ENCODE measurements at places on chromosomes 2 and 18. TPM values are rescaled to one million over a fixed set of nuclear protein-coding genes. Genes with fewer than 3 reads are reported as not detected.

DNA sequence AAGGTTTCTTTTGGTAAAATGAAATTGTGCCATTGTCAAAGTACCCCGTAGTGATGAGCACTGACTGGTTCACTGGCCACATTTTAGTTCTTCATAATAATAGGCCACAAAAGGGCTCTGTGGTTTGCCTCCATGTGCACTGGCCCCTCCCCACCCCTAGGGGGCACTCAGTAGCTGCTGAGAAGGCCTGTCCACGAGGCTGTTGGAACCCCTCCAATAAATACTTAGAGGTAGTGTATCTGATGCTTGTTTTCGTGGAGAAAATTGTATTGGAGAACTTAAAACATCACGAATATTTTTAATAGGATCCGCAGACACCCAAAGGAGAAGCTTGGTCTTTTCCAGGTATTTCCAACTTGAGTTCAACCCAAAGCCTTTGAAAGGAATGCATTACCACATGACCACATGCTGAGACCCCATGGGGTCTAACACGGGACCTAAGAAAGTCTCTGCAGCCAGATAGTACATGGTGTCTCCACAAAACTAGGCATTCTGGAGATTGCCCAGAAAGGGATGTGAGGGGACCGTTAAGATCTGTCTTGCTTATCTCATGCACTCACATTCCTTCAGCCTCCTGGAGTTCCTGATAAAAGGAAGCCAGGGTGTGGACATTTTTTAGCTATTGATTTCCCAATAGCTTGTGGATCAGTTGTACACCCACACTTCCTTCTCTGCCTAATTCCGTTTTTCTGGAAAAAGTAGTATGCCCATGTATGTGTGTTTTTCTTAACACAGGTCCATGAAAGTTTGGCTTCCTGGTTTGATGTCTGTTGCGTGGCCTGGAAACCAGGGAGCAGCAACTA, 28.5 kb upstream of the NOSTRIN start:
- peak; percentile 73 for DNase-seq

- DNase-seq: no peak
Observed at GRCh38 chr2:186687807-186688211, 6.1 kb upstream of the FAM171B start.

DNA sequence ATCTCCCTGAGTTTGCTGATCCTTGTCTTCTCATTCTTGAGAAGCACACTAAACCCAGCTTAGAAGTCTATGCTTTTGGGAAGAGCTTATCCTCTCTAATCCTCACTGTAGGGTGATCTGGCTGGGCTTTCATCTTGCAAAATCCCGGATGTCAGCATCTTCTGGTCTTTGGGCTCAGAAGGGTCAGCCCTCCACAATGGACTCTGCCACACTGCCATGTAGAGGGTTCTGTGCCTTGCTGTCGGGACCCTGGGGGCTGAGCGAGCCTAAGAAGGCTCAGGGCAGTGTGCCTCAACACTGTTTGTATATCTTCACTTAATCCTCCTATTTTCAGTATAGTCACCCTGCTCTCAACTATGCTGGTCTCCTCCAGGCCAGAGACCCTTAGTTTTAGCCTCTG, 102.3 kb downstream of the TGIF1 start:
- no peak for DNase-seq

DNA sequence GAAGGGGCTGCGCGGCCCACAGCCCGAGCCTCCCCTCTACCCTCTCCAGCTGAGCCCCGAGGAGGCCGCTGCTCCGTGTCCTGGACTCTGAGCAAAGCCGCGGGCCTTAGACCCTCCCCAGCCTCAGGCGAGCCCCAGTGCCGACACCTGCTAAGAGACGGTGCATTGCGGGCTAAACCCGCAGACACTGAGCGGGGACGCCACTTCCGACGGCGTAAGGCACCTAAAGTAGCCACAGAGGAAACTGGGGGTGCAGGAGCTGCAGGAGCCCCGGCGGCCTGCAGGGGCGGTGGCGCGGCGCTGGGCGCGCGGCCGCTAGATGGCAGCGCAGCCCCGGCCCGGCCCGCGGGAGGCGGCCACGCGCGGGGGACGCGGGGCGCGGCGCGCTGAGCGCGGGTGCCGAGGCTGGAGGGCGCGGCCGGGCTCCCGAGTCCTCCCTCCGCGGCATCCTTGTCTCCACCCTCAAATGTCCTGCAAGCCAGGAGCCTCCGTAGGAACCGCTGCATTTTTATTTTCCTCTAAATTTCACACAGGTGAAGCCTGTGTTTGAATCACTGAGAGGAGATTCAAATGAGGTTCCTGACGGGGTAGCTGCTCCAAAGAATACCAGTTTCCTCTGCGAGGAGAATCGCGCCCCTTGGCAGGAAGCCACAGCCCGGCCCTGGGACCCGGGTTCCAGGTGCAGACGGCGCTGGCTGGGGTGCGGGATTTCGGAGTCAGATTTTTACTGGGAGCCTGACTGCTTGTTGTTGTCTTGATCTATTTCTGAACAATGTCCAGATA, 650.5 kb downstream of the GALR1 start:
- peak; percentile 84 for DNase-seq

- no peak for DNase-seq
Observed at GRCh38 chr2:128779301-128780095, 460.8 kb upstream of the HS6ST1 start.

DNA sequence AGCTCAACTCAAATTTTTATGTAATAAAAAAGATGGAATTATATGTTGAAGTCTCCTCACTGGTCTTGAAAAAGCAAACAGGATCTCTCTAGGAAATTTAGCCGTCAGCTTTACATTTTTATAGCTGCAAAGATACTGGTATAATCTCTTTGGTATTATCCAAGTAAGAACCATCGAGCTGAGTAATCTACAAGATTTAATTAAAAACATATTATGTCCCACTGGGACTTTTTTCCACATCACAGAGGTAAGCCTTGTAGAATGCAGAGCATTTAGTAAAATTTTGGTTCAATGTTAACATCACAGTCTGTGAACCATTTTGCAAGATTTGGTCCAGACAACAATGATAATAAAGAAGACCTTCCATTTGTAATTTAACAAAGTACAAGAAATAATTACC, 162.6 kb upstream of the SLC39A10 start:
- DNase-seq: no peak

GRCh38 chr2:203071148-203071547, 56.5 kb downstream of the NBEAL1 start:
- DNase-seq: no peak

DNA sequence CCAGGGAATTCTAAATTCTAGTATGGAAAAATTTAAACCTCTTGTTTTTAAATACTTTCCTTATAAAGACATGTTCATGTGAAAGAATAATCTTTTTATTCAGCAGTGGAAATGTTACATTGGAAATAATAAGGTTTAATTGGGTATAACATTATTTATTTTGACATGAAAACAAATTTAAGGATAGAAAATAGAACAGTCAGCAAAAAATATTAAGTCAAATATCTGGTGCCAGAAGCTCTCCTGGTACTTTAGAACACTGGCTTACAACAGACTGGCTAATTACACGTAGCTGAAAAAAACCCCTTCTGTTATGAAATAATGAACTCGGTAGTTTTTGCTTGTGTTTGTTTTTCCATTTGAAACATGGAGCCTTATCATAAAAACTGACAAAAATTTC, 447.9 kb downstream of the DSEL start:
- DNase-seq: no peak

DNA sequence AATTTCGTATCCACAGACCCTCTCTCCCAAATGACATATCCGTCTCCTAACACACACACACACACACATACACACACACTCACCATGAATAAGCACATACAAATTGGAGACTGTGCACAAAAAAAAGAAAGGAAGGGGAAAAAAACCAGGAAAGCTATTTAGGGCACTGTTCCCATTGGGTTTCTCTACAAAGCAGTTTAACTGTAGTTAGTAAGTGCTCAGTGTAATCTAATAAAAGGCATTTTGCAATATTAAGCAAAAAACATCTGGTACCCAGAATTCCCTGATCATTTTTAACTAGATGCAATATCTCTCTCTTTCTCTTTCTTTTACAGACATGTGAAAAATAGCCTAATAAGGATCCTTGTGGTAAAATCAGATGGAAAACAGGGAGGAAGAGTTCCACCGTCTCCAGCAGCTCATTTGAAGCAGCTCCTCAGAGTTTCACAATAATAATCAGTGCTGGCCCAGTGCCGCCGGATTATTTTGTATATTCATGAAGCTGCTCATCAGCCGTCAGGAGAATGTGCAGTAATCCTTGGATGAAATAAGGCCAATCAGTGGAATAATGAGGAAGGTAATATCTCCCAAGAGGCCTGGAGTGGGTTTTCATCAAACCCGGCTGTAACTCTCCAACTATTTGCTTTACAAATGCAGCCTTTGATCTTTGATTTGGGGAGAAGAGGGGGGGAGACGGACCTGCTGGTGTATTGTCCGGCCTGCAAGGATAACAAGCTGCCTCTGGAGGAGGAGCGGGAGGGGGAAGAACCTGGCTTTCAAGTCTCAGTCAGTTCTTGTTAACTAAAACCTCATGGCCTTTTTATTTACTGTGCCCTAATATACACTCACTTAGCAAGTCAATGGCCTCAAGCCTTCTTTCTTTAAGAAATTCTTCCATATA, 227.6 kb upstream of the SMIM21 start:
- DNase-seq: peak; percentile 29

The IER3IP1 gene
- 32.6 TPM for total RNA-seq

The IL18RAP gene
- 0.80 TPM for total RNA-seq

The TUBA4B gene
- total RNA-seq: 0.13 TPM

The WNT6 gene
- total RNA-seq: 11.3 TPM
